ENCODE measurements at places on chromosomes 5 and 9.
A peak's percentile ranks its signal among the peaks of the same experiment; 100 is the strongest.

GRCh38 chr9:125472926-125473701, 211.5 kb downstream of the GAPVD1 start:
- DNase-seq: no peak

DNA sequence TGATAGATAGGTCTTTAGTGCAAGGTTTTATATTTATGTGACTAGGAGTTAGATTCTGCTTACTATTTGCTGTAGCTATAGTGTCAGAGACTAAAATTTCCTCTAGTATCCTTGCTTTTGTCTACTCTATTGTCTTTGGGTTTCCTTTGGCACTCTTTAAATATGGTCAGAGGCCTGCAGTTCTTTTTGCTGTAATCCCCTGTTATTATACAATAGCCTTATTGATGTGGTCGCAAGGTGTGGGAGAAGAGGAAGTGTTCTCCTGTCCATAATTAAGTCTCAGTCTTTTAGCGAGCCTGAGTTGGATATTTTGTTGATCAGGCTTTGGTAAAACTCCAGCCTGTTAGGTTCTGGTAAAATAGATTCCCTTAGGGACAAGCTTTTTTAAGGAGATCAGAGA, 34.9 kb downstream of the LURAP1L start:
- DNase-seq: no peak

GRCh38 chr5:60248901-60249300, 355.4 kb upstream of the PDE4D start:
- DNase-seq: no peak

DNA sequence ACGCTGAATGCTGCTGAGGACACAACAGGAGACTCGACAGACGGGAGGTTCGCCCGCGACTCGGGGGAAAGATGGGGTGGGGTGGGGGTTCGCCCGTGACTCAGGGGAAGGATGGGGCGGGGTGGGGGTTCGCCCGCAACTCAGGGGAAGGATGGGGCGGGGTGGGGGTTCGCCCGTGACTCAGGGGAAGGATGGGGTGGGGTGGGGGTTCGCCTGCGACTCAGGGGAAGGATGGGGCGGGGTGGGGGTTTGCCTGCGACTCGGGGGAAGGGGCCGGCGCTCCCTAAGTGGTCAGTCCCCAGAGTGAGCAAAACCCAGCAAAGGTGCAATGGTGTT, 2.2 kb downstream of the LCN6 start:
- DNase-seq: no peak

- DNase-seq: no peak
These were observed 23.9 kb downstream of the ADCY2 start for GRCh38 chr5:7419846-7420245.

GRCh38 chr9:5186416-5187169, 1.2 kb upstream of the INSL6 start:
- DNase-seq: peak; percentile 74

- DNase-seq: no peak
These were observed 9.8 kb upstream of the CPEB4 start for GRCh38 chr5:173878224-173878967.

DNA sequence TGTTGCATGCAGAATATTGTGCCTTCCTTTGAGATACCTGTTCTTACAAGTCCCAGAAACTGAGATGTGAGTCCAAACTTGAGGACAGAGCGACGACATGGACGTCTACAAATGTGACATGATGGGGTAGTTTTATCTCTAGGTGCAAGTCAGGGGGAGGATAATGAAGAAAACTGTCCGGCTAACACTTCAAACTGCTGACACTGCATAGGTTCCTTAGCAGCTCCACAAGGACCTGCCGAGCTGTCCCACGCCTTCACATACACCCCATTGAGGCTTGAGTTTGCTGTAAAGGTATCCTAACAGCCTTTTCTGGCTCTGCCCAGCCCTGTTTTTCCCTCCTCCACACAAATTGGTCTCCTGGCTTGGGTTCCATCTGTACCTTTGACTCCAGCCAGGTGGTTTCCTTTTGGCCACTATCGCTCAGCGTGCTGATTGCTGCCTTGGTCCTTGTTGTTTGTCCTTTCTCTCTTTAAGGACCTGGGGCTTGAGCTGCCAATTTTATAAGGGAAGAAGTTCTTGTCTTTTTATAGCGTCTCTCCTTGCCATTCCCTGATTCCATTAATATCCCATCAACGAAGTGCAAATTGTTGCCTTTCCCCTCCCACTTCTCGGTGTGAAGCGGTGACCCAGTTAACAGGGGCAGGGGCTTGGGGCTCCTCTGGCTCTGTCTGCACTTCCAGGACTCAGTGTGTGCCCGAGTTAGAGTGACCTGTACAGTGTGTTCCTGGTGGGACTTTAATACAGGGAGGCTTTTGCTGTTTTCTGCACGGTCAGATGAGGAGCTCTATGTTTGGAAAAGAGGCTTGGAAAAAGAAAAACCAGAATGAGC, 100.3 kb downstream of the PCSK1 start:
- no peak for DNase-seq

DNA sequence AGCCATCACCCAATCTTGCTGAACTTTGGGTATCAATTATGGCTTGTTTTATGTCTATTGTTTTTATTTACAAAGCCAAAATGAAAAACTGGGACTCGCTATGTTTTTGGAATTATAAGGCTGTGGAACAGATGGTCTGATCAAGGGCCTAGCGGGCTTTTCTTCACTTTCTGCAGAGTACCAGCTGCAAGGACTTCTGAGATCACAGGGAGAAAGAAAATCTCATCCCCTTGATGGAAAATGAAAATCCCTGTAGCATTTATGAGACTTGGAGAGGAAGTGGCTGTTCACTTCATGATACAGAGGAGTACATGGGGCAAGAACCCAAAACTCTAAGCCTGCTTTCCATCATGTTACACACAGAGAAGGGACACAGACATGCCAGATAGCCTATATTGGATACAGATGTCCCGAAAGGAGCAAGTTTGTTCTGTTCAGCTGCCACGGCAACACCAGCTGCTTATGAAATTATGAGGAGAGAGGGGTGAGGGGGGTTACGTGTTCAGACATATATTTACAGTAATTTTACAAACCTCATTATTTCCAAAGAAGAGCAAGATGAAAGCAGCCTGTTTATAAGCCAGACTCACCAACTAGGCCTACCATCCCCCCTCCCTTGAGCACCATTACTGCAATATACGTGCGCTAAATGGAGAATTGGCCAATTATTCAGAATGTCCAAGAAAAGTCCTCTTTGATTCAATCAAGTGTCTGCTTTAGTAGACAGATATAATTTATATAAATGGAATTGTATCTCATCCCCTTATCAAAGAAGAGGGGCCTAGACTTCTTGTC, 220.0 kb downstream of the MARCHF11 start:
- no peak for DNase-seq

DNA sequence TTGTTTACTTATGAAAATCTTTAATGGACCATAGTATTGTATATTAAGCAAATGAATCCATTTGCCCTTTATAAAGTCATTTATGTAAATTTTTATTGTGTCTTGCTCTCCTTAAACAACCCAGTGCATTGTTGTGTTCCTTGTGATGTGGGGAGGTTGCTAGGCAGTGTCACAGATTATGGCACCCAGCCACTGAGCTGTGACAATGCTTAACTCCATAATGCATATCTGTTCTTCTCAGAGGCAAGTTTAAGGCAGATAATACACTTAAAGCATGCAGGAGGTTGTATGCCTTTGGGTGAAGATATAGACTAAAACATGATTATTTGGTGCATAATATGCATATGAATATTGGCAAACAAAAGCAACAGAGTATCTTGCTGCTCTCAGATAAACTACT, 269.6 kb upstream of the RIOK2 start:
- DNase-seq: no peak

DNA sequence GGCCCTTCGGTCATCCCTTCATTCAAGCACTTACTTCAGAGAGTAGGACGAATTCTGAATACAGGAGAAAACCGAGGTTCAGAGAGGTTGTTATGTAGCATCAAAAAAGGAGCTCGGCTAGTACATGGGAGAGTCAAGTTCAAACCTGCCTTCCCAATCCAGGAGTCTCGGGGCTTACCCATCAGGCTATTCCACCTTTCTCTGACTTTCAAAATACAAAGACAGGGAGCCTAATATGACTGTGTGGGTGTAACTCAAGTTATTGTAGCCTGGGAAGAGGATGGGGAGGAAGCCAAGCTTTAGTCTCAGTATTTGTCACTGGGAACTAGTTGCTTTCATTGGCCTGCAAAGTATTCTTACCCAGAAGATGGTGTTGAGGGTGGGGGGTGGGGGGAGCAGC, 274.8 kb upstream of the PANK3 start:
- peak; percentile 28 for DNase-seq

DNA sequence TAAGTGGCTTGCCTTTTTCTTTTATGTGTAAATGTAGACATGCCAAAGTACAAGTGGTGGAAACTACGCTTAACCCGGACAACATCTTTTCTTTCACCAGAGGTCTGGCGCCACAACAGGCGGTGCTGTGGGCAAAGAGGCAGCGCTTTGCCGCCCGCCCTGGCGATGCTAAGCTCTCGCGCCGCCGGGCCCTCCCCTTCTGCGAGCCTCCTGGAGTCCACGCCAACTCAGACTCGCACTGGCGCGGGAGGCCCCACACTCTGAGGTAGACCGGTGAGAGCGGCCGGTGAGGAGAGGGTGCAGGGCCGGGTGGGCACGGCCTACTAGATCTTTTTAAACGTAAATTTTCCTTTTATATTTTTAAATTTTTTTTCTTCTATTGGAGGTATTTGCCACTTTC, 2253.1 kb upstream of the C9orf72 start:
- DNase-seq: no peak

DNA sequence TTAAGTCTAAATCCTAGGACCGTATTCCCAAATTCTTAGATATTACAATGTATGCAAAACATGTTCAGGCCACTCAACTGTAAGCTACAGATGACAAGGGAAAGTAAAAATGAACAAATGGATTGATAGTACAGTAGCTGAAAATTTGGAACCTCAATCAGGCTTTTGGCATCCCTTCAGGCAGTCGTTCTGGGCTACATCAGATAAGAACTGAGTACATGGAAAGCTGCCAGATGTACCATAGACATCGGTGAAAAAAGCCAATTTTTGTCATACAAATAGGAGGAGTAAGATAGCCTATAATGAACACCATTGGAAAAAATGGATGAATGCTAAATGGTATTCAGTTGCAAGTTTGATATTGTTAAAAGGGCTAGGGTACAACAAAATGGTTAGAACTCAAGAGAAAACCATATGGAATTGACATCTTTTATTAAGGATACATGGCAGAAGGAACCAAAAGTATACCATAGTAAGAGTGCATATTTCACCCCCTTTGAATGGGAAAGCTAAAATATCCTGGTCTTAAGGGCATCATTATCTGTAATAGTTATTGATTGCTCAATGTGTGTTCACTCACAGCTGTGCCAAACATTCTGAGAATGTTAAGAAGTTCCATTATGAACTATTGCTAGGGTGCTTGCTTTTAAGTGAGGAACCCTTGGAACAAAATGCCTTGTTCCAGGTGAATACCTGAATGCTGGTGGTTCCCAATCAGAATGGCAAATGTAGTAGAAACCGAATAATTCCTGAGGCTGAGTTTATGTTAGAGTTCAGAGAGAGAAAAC, 86.4 kb downstream of the NR3C1 start:
- DNase-seq: no peak

GRCh38 chr5:160175438-160176218, 53.7 kb upstream of the FABP6 start:
- DNase-seq: no peak

DNA sequence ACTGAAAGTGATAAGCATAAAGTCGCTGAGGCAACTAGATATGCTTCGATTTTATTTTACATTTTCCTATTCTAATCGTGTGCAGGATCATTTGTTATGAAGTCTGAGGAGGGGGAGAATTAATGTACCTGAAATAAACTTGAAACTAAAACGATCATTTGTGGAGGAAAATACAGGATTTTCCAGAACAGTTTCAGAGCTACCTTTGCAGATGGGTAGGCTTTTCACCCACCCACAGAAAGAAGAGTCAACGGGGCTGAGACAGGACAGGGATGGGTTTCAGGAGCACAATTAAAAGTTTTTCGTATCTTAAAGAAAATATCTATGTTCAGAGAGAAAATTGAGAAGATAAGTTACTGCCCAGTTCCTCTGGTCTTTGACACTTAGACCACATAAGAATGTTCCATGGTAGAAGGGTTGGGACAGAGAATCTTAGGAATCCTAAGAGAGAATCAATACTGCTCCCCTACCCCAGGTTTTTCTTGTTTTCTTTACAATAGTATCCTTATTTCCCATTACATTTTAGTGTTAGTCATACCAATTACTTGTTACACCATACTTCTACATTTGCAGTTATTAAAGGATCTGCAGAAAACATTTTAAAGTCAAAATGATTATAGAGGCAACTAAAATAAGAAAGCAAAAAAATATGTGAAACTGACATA, 211.4 kb downstream of the DEPDC1B start:
- no peak for DNase-seq

GRCh38 chr9:99563364-99563763, 258.3 kb upstream of the NR4A3 start:
- no peak for DNase-seq

GRCh38 chr9:121275781-121276658, 8.1 kb downstream of the GSN start:
- no peak for DNase-seq

All from activated CD4-positive, alpha-beta T cell treated with anti-CD3 and anti-CD28 coated beads, Interleukin-10, Interleukin-2, amounts not matched to agents 100 ng/mL and 50 ng/mL, durations not matched to agents 16 hours and 8 hours (primary cell).